GM12878 (cell line): ENCODE measurements at places on chromosomes 16 and 17. TPM values are rescaled to one million over a fixed set of nuclear protein-coding genes. Genes with fewer than 3 reads are reported as not detected.

The CDH5 gene
- polyA plus RNA-seq: not detected in 2 replicates

The HSPB9 gene
- polyA plus RNA-seq: 0.11 and 0.15 TPM in 2 replicates

The MYLK3 gene
- polyA plus RNA-seq: 0.09 and 0.21 TPM in 2 replicates

The ABCA8 gene
- not detected in 2 replicates for polyA plus RNA-seq

The PPP1R27 gene
- polyA plus RNA-seq: 0.36 and 1.6 TPM in 2 replicates

The SDR42E2 gene
- 0.06 and 0.09 TPM in 2 replicates for polyA plus RNA-seq

The TSPAN10 gene
- 0.23 and 0.60 TPM in 2 replicates for polyA plus RNA-seq

The CD19 gene
- polyA plus RNA-seq: 106 and 114 TPM in 2 replicates

The KCNJ18 gene
- not detected in 2 replicates for polyA plus RNA-seq

The SNX20 gene
- 17.0 and 22.2 TPM in 2 replicates for polyA plus RNA-seq

The SHISA6 gene
- not detected in 2 replicates for polyA plus RNA-seq

- no peak for DNase-seq
Measured at GRCh38 chr16:48386559-48387312, 1.5 kb upstream of the SIAH1 start.

DNA sequence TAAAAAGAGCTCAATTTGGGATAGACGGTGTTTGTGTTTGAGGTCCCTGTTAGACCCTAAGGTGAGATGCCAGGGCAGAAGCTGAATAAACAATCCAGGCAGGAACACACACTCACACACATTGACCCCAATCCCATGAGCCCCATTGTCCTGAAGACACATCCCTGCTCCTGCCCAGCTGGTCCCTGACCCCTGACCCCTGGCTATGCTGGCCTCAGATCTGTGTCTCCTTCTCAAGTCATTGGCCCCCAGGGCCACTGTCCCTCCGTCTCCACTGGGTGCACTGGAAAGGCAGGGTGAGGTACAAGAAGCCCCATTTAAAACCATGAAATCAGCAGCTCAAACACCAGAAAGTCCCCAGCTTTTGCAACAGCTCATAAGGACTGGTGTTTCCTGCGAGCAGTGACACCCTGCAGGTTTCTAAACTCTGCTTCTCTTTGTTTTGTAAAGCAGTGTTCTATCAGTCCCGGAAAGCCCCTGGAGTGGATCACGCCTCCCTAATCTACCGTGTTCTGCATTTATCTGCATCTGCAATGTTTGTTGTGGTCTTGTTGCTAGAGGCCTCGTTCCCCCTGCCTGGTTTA, 18.0 kb upstream of the ASGR2 start:
- peak; percentile 84 for DNase-seq

DNA sequence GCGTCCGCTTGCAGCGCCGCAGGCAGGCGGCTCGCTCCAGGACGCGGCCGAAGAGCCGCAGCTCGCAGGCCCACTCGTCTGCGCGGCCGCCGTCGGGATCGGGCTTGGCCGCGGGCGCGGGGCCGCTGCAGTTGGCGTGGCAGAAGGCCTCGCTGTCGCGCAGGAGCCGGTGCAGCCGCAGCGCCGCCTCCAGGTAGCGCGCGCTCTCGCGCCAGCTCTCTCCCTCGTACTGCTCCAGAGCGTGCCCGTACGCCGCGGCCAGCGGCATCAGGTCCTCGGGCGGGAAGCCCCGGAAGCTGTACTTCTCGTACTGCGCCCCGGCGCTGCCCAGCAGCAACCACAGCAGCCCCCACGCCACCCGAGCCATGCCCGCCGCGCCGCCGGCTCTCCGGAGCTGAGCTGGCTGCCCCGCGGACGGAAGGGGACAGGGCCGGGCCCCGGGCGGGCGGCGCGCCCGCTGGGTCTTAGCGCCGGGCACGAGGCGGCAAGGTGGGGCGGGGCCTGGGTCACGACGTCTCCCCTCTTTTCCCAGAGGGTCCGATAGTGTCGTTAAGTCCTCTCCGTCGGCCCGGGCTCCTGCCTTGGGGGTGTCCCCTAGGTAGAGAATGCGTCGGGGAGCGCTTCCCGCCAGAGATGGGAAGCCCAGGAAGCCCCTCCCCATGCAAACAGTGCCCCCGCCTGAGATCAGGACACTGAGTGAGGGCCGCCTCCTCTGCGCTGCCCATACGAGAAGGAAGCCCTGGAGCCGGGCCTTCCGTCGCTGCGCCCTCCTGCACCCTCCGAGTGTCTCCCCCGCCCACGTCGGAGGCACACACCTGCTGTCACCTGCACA, at the start of gene P3H4:
P3H4 (minus strand) TSS at position 401 of the 832 bp plus-strand sequence; CDS start at position 367, 34 bp downstream.
- no peak for DNase-seq

GRCh38 chr17:65473363-65473762, 88.1 kb downstream of the AXIN2 start:
- DNase-seq: no peak

DNA sequence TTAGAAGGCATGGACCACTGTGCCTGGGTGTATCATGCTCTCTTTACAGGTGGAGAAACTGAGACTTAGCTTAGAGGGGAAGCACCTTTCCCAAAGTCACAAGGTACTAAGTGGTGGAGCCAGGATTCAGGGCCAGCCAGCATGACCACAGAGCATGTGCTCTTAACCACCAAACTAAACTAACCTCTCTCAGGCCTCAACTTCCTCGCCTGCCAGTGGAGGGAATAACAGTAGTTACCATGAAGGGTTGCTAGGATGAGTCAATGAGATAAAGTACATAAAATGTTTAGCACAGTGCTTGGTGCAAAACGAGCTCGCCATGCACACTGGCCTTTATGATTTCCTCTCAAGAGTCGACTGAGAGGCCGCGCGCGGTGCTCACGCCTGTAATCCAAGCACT, 6.4 kb upstream of the MYO1C start:
- DNase-seq: no peak

DNA sequence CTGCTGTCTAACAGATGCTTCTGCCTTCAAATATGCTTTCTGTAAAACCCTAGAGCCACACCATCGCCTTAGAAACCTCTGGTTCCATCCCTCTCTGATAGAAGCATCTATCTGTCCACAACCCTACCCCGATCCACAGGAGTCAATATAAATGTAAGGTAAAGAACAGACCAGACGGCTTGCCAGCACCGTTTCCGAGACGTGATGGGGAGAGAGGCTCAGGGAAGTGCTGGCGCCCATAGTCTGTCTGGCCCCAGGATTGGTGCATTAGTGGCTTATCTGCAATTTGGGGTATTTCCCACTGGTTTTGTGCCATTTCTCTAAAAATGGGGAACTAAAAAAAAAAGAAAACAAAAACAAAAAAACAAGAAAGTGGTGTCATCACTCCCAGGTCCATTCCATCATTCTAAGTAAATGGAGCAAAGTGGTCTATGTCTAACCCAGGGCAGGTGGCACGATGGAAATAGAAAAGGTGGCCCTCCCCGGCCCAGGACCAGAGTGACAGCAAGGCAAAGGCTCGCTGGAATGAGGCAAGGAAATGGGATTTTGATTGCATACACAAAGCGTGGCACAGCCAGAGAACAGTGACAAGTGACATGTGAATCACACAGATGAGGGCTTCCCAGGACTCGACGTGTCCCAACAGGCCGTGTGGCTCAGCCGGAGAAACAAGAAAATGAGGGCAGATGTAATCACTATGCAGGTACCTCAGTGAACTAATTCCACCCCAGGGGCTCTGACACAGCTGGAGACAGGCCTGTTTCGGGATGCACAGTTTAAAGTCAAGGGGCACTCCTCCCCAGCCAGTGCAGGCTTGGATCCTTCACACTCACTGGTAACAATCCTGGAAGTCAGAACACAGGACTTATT, 125.6 kb downstream of the GAS7 start:
- DNase-seq: no peak

DNA sequence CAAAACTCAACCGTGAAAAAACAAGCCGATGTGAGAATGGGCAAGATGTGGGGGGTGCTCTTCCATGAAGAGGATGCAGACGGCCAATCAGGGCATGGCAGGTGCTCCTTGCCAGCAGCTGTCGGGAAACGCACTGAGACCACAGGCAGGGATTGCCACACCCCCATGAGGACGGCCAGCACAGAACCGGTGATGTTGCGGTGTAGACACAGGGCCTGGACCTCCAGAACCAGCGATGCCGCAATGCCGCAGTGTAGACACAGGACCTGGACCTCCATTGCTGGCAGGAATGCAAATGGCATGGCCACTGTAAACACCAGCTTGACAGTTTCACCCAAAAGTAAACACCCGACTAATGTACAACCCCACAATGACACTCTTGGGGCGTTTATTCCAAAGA, 164.9 kb downstream of the BANP start:
- DNase-seq: no peak

DNA sequence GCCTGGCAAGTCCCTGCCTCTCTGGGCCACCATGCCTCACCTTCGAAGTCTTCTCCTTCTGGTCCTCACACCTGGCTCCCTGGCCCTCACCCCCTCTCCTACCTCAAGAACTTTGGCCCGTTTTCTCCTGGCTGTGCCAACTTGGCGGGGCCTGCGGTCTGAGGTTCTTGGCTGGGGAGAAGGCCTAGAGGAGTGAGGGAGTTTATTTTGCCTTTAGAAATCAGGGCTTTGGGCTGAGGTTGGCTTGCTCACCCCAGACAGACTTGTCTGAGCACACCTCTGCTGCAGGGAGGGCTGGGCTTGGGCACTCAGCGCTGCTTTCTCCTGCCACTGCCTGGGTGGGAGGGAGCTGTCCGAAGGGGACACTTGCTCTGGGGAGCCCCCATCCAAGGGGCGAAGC, 23.3 kb upstream of the TAC4 start:
- DNase-seq: no peak

GRCh38 chr17:8879410-8879809, 11.9 kb upstream of the PIK3R6 start:
- no peak for DNase-seq

DNA sequence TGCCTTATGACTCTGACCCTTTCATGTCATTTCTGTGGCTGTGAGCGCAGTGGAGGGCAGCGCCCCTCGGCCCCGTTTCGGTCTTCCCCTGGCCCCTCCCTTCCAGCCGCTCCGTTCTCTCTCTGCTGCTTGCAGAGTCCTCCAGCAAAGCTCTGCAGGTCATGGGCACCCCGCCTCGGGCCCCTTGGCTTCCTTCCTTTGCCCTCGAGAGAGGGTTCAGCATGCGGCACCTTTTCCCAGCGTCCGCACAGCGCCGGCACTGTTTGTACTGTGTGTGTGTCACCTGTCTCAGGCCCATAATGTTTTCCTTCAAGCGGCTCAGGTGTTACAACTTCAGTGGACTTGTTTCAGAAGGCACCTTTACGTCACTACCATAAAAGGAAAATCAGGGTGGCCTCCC, 98.5 kb downstream of the RAP1GAP2 start:
- DNase-seq: no peak

DNA sequence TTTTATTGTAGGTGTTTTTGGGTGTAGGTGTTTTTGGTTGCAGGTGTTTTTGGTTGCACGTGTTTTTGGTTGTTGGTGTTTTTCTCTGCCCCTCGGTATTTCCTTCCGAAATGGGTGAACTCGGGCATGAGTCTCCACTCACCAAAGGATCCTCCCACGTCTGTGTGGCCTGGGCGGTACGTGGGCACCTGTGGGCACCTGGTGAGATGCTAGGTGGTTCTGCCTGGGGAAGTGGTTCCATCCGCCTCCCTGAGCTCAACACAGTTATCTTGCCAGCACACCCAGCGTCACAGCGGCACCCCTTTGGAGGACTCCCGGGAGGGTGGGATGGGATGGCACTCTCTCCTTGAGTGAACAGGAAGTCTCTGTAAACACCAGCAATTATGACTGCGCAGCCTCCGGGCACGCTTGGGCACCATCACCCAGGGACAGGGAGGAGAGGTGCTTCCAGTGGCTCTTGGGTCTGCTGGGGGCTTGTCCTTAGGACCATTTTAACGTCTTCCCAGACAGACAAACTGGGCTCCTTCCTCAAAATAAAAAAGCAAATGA, 29.8 kb downstream of the COX4I1 start:
- no peak for DNase-seq

GRCh38 chr17:4110152-4110551, 32.7 kb downstream of the ZZEF1 start:
- no peak for DNase-seq

DNA sequence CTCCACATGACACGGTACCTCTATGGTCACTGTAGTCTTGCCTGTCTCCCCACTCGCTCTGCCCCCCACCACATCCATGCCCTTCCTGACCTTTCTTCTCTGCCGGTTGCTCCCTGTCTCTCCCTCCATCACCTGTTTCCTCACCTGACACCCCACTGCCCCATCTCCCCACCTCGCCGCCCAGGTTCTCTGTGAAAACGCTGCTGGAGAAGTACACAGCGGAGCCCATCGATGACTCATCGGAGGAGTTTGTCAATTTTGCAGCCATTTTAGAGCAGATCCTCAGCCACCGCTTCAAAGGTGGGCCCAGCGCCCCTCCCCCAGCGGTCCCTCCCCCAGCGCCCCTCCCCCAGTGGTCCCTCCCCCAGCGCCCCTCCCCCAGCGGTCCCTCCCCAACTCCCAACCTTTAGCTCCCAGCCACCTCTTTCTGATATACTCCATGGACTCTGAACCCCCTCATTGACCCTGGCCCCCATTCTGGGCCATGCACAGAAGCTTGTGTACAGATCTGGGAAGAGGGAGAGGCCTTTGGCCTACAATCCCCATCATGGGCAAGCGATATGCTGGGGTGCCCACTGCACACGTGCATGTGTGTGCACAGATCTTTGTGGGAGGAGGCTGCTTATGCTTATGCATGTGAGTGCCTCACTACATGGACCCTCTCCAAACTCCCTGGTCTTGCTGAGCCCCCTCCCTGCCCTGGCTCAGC, 4.1 kb downstream of the RUNDC3A start:
- no peak for DNase-seq

- no peak for DNase-seq
Measured at GRCh38 chr17:15265131-15265530, at the start of gene PMP22. Gene PMP22, minus strand, starts transcription at chr17:15265326. Its CDS starts 4,599 bp downstream, at chr17:15260727.

GRCh38 chr16:10856042-10856441, 21.0 kb upstream of the CIITA start:
- DNase-seq: no peak

DNA sequence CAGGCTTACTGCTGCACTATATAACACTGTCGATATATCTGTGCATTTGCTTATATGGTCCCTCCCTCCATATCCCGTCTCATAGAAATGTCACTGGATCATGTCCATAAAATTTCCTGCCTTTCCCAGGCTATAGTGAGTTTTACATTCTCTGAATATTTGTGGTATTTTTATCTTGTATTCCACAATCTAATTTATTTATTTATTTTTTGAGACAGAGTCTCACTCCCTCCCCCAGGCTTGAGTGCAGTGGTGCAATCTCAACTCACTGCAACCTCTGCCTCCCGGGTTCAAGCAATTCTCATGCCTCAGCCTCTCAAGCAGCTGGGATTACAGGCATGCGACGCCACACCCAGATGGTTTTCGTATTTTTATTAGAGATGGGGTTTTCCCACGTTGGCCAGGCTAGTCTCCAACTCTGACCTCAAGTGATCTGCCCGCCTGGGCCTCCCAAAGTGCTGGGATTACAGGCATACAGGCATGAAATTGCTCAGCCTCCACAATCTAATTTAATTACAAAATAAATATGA, 12.9 kb downstream of the TRIM37 start:
- no peak for DNase-seq

GRCh38 chr17:64470625-64471024, 21.7 kb downstream of the MILR1 start:
- no peak for DNase-seq

GRCh38 chr17:63490329-63490728, 13.5 kb downstream of the ACE start:
- DNase-seq: no peak

GRCh38 chr17:4942760-4943508, 2.9 kb downstream of the RNF167 start:
- DNase-seq: no peak

GRCh38 chr16:77551357-77551756, 116.5 kb upstream of the ADAMTS18 start:
- no peak for DNase-seq
